ENCODE measurements at places on chromosomes 4 and X. TPM values are rescaled to one million over a fixed set of nuclear protein-coding genes. Genes with fewer than 3 reads are reported as not detected.

DNA sequence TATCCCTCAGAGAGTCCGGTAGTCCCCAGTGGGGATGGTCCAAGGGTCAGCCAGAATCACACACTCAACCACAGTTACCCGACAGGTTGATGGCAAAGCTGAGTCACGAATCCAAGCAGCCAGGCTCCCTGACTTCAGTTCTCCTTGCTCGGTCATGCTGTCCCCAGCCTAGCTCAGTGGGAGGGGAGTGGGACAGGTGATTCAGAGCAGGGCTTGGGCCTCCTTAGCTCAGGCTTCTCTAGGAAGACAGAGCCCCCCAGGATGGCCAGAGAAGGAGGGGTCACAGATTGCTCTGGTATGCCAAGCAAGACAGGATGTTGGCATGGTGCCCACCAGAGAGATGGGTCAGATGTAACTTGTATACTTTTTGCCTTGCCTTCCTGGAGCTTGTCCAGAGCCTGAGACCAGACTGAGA is 66.5 kb downstream of the EFNB1 start:
- DNase-seq: peak; percentile 70

- DNase-seq: no peak
Observed at GRCh38 chrX:38376747-38377146, 24.3 kb downstream of the OTC start.

DNA sequence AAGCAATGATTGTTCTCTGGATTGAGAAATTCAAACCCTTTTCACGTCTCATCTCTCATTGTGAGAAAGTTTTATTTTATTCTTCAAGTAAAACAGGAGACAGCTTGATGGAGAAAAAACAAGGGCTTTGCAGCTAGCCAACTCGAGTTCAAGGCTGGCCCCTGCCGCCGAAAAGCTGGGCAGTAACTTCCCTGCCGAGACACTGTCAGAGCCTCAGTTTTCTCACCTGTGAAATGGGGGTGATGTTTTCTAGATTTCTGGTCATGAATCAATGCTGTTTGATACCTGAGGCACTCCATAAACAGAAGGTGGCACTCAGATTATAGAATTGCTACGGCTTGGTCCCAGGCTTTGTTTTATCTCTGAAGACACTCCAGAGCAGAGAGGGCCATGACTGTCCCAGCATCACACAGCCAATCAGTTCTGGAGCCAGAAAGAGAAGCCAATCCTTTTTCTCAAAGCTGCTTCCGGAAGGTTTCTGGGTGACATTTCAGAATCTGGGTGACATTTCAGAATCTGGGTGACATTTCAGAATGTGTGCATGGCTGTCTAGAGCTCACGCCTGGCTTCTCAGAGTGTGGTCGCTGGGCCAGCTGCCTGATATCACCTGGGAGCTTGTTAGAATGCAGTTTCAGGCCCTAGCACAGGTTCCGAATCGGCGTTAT is 33.2 kb downstream of the HMX1 start:
- DNase-seq: no peak

DNA sequence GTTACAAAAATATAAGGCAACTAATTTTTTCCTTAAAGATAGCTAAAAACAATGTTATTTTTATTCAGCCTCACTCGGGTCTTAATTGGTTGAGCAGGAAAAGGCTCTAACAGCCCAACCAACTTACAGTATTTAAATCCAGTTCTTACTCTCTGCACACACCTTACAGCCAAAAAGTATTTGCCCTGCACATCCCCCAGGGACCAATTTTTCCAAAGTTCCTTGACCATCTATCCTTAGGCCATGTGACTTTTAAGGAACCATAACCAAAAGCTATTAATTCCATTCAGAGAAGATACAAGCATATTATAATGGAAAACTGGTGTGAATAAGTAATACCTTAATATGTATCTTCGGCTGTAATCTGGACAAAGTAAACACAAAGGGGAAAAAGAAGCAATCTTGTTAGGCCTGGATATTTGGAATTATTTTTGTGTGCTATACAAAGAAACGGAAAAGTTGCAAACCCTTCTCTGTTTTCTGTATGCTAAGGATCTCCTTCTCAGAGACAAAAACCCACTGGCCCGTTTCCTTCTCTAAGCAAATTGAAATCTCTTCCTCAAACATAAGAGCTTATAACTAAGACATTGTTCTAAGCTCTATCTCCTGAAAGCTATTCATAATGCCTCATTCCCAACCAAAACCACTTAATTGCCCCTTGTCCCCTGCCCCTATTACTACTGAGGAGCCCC is 1.0 kb upstream of the THAP9 start:
- no peak for DNase-seq

The SEPSECS gene
- total RNA-seq: 7.4 TPM

The OPRPN gene
- total RNA-seq: not detected

Data from Daoy (cell line).